ENCODE measurements at places on chromosomes 2 and 18.

DNA sequence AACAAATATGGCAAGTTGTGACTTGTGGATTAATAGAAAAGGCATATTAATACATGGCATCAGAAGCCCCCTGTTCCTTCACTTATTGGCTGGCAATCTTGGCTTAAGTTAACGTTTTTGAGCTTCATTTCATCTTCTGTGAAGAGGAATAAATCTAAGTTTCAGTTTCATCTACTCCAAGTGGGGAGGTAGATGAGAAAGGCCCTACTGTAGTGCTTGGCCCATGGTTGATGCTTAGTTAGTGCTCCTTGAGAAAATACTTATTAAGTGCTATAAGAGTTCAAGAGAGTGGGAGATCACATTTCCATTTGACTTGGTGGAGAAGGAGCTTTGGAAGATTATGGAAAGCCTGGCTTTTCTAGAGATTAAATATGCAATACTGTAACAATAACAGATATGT lies 244.3 kb downstream of the BABAM2 start:
- DNase-seq = no peak

DNA sequence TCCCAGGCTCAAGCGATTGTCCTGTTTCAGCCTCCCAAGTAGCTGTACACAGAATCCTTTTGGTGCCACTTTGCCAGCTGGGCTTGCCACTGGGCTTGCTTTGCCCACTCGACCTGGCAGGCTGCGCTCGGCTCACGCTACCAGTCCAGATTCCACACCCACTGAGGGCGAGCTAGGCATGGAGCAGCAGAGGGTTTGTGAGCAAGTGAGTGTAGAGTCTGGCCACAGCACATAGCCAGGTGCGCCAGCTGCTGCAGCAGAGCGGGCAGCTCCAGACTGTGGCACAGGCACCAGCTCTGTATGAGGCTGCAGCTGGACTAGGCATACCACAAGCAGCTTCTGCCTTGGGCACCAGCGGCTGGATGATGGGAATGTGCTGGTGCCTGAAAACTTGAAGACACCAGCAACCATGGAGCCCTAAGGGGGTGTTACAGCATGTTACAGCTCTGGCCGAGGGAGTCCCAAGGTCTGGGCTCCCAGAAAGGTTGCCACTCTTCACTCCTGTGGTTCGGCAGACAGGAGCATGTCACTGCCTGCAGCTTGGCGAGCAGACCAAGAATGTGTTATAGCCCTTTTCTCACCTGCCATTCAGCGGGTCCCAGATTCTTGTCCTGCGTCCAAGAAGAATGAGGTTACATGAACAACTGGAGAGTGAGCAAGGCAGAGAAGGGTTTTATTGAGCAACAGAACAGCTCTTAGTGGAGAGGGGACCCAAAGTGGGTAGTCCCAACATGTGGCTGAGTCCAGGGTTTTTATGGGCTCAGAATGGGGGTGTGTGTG lies 12.9 kb downstream of the SMARCAL1 start:
- no peak for DNase-seq

GRCh38 chr2:117997872-117998454 lies 15.9 kb downstream of the CCDC93 start:
- DNase-seq = no peak

- no peak for DNase-seq
Measured at GRCh38 chr2:28009732-28010131, 119.2 kb downstream of the BABAM2 start.

DNA sequence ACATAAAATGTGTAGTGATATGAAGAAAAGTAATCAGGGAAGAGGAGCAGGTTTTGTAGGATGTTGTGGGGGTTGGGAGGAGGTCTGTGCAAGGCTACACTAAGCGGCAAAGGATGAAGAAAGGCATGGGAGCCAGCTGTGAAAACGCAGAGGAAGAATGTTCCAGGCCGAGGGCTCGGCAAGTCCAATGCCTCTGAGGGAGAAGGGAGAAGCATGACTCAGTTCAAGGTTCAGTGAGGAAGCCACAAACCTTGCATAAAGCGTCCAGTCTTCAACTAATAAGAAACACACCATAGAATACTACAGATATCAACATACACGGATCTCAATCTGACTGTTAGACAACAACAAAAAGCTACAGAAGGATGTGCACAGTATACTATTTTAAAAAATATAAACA lies 16.2 kb downstream of the EPB41L3 start:
- peak; percentile 58 for DNase-seq

DNA sequence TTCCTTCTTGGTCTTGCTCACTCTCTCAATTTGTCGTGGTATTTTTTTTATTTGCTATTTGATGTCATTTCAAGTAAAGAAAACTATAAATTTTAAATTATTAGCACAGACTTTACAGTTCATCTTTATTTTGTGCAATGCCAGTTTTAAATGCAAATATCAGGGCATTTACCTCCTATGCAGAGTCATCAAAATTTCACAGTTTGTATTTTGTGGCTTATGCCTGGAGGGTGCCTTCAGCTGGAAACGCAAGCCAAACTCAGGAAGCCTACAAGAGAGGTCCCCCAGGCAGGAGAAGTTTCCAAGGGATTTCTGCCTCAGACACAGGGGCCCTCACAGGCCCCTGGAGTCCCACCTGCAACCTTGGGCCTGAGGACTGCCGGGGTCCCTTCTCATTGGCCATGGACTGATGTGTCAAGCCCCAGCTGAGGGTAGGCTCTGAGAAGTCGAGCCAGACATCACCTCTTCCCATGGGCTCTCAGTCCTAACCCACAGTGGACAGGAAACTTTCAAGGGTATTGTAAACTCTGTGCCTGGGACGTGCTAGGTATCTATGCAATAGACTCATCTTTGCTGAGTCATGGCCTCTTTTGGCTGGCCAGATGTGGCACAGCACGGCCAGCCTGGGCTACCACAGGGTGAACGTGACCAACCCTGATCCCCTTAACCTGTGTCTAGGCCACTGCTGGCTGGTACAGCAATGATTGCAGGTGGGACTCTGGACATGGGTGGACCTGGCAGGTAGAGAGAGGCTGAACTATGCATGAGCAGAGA lies 236.5 kb downstream of the CELF4 start:
- DNase-seq = no peak

DNA sequence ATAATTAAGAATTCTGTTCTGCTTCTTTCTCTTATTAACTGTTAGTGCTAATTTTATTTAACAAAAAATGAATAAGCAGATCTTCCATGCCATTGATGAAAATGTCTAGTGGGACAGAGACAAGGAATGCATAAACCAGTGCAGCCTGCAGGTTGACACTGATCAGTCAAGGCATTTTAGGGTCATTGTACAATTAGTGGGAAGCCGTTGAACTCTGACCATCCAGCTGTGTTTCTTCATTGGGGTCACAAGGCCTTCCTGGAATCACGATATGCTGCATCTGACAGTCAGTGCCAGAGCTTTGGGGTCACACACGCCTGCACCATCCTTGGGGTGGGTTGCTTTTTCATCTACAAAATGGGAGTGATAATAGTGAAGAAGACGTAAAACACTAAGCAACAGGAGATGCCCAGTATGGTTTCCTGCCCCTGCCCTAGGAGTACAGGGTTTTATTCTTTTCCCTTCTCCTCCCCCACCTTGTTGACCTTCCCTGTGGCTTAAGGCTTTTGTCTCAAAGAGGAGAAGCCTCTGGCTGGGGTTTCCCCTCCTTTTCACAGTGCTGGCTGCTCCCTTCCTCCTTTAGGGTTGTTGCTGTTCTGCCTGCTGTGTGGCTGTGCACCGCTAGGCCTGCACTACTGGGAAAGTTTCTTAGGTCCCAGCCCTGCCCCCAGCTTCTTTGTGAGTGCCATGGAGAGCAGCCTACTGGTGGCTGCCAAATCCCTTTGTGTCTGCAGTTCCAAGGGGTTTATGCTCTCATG lies 245.6 kb downstream of the TPGS2 start:
- no peak for DNase-seq

DNA sequence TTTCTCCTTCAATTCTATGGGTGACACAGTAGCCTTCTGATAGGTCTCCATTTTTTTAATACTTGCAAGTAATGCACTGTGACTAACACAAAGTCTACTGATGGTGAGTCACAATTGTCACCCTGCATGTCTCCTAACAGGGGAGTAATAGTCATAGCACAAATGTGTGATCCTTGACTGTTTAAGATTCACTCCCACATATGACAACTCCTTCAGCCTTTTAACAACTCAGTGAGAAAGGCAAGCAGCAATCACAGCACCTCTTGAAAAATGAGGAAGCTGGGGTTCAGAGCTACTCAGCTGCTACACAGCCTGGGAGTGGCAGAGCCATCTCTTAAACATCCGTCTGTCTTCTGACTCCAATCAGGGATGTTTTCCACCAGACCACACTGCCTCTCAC lies 63.8 kb downstream of the EHD3 start:
- no peak for DNase-seq

- DNase-seq = peak; percentile 64
Measured at GRCh38 chr2:138421971-138422335, 79.6 kb upstream of the SPOPL start.

DNA sequence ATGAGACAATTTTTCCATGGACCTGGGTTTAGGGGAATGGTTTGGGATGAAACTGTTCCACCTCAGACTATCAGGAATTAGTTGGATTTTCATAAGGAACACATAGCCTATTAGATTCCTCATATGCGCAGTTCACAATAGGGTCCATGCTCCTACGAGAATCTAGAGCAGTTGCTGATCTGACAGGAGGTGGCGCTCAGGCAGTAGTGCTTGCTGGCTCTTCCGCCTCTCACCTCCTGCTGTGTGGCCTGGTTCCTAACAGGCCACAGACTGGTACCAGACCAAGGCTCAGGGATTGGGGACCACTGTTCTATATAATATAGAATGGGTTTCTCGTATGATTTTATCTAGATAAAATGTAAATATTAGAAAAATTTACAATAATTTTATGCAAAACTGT lies 338.7 kb downstream of the CPS1 start:
- no peak for DNase-seq

DNA sequence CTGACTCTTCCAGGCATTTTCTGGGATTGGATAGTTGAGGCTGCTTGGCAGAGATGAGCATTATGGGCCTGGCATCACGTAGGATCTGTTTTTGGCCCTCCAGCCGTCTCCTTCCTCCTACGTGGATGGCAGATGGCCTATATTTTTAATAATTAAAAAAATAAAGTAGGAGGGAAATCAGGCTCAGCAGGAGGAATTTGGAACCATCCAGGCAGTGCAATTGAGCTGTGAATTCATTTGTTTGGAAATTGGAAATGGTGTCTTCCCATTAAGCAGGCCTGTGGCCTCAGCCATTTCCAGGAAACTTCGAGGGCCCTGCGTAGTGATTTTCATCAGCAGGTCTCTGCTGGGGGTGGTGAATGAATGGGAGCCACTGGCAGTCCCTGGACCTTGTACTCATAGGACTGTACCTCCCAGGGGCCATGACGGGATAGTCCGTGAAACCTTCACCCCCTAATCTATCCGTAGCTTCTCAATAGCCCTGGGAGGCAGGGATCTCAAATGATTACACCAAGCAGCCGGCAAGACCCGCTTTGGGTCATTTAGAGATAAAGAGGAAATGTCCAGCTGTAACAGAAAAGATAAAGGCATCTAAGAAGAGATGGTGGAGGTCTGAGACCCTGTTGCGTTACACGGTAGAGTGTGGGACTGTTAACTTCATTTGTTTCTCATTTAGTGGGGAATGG lies 73.1 kb upstream of the TNP1 start:
- no peak for DNase-seq

GRCh38 chr2:68052717-68053422 lies 9.9 kb downstream of the C1D start:
- DNase-seq = no peak

DNA sequence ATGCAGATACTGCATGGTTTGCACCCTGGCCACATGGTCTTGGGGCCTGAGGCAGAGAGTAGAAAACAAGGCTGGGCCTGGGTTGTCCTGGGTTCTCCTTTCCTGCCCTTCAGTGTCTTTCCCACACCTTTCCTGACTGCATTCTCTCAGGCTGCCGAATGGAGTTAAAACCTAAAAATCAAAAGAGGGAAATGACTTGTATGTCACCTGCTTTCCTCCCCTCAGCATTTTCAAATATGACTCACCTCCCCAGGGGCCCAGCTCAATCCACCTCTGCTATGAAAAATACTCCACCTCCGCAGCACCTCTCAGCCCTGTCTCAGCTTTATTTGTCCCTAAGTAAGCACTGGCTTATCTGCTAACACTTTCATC lies 457.8 kb upstream of the MEX3C start:
- no peak for DNase-seq

- no peak for DNase-seq
Measured at GRCh38 chr2:3442185-3442584, 62.7 kb downstream of the TRAPPC12 start.

- DNase-seq = no peak
Measured at GRCh38 chr2:12325806-12326205, 390.9 kb upstream of the TRIB2 start.

DNA sequence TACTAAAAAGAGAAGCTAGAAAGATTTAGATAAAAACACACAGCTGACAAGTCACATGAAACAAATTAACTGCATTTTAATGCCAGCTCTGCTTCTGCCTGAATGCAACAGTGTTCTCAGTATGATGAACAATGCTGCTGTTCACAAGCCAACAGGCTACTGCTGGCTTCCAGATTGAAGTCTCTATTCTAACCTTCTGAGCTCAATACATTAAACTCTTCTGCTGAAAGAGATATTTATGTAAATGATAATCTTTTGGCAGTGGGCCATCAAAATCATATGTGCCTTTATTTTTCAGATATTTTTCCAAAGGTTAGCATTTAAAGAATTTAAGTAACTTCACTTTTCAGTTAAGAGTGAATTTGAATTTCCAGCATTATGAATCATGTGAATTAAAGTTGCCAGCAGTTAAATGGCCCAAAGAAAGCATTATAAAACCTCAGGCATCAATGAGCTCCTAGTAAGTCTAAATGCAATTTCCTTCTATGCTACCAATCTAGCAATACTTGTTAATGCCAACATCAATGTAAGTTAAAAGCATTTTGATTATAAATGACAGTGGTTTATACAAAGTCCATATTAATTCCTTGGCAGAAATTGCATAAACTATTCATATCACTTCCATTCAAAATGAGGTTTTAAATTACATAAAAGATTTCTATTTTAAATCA lies 72.4 kb downstream of the ID2 start:
- no peak for DNase-seq
